ENCODE measurements at places on chromosomes 5 and 9.

- no peak for DNase-seq
These were observed 22.2 kb downstream of the MROH2B start for GRCh38 chr5:41048986-41049385.

GRCh38 chr9:125909459-125909858 is 162.3 kb downstream of the PBX3 start:
- DNase-seq = no peak

GRCh38 chr9:92712767-92713166 is 42.8 kb upstream of the IPPK start:
- no peak for DNase-seq

DNA sequence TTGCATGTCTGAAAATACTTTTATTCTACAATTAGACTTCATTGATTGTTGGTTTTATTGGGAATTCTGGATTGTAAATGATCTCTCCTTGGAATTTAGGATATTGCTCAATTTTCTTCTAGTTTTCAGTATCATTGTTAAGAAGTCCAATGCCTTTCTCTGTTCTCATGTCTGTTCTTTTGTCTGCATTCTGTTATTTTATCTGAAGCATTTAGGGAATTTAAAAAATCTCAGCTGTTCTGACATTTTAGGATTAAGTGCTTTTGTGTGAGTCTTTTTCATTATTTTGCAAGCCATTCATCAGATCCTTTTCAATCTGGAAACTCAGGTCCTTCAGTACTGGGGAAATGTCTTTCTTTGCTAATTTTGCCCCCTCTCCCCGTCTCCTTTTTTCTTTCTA is 4.4 kb upstream of the FER start:
- no peak for DNase-seq

- DNase-seq = no peak
These were observed 52.4 kb upstream of the COX7C start for GRCh38 chr5:86565197-86565789.

GRCh38 chr5:119322948-119323537 is 32.8 kb upstream of the TNFAIP8 start:
- DNase-seq = no peak

- no peak for DNase-seq
These were observed 675.6 kb downstream of the IRX1 start for GRCh38 chr5:4271193-4271592.

DNA sequence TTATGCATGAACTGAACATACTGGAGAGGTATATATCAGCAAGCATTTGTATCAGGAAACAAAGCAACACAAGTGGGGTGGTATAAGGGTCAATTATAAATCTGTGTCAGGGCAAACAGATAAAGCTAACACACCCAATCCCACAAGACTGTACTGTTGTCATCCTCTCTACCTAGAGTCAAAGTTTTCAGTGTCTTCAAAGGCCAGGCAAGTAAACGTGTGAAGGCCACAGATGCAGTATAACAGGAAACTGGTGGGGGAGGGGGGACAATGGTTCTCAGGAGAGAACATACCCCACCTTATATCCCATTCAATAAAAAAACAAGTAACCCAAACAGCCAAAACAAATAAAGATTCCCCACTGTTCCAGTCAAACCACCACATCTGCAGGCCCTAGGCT is 22.1 kb downstream of the ELP1 start:
- no peak for DNase-seq

- no peak for DNase-seq
These were observed 113.1 kb downstream of the FBXL7 start for GRCh38 chr5:15612915-15613635.

GRCh38 chr5:59786334-59786805 is 107.2 kb downstream of the PDE4D start:
- DNase-seq = no peak

- no peak for DNase-seq
These were observed 54.1 kb upstream of the FYB1 start for GRCh38 chr5:39273314-39273954.

GRCh38 chr5:9437741-9438240 is 108.1 kb downstream of the SEMA5A start:
- DNase-seq = no peak

GRCh38 chr9:120868676-120869359 is 8.2 kb downstream of the PHF19 start:
- DNase-seq = peak; percentile 98

- DNase-seq = no peak
These were observed 3.1 kb downstream of the SPACA9 start for GRCh38 chr9:132881826-132882225.

DNA sequence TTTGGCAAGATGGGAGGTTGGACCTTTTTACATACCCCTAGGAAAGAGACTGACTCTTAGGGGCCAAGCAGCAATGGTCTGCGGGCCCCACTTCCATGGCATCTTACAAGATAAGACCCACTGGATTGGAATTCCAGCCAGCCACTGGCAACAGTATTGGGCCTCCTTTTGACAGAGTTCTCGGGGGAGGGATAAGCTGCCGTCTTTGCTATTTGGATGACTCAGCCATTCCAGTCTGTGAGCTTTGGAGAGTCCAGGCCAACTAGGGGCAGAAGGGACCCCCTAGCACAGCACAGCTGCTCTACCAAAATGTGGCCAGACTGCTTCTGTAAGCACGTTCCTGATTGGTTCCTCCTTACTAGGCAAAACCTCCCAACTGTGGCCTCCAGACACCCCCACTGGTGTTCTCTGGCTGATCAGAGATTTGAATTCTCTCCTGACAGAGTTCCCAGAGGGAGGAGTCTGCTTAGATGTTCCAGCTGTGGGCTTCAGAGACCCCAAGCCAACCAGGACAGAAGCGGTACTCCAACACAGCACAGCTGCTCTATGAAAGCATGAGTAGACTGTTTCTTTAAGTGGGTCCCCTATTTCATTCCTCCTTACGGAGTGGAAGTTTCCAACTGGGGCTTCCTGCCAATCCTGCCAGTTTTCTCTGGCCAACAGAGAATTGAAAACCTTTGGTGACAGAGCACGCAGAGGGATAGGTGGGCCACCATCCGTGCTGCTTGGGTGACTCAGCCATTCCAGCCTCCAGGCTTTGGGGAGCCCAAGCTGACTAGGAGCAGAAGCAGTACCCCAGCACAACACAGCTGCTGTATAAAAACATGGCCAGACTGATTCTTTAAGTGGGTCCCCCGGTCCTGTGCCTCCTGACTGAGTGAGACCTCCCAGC is 672.1 kb upstream of the RIOK2 start:
- no peak for DNase-seq

DNA sequence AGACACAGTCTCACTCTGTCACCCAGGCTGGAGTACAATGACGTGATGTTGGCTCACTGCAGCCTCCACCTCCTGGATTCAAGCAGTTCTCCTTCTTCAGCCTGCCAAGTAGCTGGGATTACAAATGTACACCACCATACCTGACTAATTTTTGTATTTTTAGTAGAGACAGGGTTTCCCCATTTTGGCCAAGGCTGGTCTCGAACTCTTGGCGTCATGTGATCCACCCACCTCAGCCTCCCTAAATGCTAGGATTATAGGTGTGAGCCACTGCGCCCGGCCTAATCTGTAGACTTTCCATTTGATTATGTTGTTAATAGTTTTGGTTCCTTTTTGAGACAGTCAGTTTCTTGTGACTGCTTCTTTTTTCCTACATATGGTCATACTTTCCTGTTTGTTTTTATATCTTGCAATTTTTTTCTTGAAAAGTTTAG is 31.0 kb downstream of the MTREX start:
- no peak for DNase-seq

- DNase-seq = no peak
These were observed 126.1 kb downstream of the BNC2 start for GRCh38 chr9:16744394-16744793.

DNA sequence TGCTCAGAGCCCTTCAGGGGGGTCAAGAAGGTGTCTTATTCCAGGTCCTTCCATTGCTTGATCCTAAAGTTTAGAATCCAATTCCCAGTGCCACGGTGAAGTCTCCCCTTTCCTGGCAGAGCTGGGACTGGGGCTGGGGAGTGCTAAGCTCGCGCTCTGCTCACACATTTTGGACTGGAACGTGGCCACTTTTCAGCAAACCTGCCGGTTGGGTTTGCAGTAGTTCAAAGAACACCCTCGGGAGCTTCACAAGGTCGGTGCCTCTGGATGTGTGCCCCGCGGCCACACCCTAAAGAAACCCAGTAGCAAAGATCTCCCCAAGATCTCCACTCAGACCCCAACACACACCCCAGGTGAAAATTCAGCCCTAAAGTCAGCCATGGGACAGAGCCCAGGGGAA is at the start of gene C9orf152:
Gene C9orf152, minus strand, starts transcription at position 129 of the 400 bp plus-strand sequence. CDS start 580 bp downstream, outside the sequence.
- DNase-seq = no peak

GRCh38 chr5:178649580-178649979 is 22.7 kb upstream of the CLK4 start:
- DNase-seq = no peak

DNA sequence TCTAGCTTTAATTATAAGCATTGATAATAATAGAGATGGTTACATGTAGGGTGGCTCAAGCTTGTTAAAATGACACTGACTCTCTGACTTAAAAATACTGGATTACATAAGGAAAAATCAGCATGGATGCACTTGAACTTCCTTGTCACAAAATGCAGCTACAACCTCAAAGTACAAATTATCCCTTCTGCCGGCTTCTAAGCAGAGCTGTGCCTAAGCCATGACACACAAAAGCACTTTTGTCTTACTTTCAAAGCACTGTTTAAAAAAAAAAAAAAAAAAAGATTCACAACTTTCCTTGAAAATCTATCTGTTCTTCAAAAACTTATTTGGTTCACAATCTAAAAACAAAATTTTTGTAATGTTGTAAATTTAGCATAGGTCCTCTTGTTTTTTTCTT is 36.4 kb upstream of the ZFAND5 start:
- no peak for DNase-seq

GRCh38 chr9:84751921-84752320 is 82.4 kb downstream of the NTRK2 start:
- no peak for DNase-seq

GRCh38 chr5:154782326-154782725 is 27.1 kb downstream of the LARP1 start:
- no peak for DNase-seq

DNA sequence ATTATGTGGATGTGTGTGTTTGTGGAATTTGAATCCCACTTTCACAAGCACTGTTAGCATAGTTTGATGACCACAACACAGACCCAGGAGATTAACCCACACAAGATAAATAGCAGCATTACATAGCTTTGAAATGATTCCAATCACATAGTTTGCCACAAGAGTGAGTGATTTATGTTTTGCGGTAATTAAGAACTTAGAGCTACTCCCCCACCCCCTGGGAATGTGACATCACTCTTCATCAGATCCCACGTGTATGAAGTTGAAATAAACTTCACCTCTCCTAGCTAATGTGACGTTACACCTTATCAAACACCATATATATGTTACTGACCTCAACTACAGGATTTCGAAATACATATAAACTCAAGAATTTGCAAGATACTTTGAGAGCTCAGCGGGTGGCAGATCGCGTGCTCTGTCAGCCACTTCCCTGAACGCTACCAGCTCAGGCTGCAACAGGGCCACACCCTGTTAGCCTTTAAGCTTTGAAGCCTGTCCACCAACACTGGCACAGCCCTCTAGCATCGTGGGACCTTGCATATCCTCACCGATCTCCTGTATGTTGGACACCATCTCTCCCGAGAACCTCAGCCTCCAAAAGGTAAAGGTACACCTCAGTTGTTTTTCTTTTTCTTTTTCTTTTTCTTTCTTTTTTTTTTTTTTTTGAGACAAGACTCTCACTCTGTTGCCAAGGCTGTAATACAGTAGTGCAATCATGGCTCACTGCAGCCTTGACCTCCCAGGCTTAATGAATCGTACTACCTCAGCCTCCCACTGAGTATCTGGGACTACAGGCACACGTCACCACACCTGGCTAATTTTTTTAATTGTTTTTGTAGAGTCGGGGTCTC is 1.7 kb upstream of the AGTPBP1 start:
- DNase-seq = no peak

DNA sequence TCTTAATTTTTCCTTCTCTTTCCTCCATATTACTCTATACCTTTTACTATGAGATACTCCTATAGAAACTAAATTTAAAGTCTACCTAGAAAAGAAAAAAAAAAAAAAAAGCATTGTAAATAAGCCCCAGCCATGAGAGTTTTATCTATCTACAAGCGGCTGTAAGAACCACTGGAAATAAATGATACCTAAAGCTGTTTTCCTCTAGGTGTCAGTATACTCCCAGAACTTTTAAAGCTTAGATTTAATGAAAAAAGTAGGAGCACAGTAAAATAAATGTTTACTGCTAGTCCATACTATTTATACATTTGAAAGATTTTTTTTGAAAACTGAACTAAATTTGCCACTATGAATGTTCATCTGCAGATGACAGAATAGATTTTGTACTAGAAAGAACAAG is 26.2 kb downstream of the TYRP1 start:
- no peak for DNase-seq

- DNase-seq = no peak
These were observed 1539.0 kb upstream of the NUDT12 start for GRCh38 chr5:105101577-105101976.

GRCh38 chr9:16715404-16715803 is 155.1 kb downstream of the BNC2 start:
- DNase-seq = no peak

GRCh38 chr5:170113522-170113900 is 7.8 kb downstream of the FOXI1 start:
- DNase-seq = no peak

DNA sequence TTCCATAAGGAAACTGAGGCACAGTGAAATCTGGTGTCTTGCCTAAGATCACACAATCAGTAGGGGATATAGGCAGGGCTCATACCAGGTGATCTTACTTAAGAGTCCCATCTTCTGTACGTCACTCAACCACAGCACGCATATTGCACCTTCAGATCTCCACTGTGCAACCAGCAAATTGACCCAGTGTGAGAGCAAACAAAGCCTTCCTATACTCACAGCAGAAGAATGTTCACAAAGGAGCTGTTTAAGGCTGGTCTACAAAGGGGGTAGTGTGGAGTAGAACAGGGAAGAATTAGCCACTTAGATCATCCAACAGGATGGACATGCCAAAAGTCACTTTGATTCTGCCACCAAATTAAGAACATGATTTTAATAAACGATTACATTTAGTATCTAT is 305.9 kb downstream of the SLIT3 start:
- no peak for DNase-seq

GRCh38 chr9:123111427-123112014 is 78.1 kb downstream of the GPR21 start:
- DNase-seq = peak; percentile 40

DNA sequence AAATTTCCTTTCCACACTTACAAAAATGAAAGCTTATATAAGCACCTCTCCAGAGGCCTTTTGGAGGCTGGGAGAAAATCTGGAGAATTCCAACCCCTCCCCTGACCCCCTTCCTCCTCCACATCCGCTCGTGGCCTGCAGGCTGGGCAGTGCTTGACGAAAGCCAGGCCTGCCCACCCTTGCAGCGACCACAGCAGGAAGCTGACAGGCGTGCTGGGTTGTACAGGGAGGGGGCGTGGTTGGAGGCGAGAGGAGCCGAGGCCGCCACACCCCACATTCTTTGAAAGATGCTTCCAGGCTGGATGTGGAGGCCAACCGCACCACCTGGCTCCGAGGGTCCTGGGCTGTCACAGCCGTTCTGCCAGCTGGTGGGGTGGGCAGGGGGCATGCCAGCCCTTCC is 47.8 kb upstream of the IER5L start:
- peak; percentile 13 for DNase-seq

All from gastrocnemius medialis (tissue), 4 donors.